A549 treated with DMSO at 1 μM for 4 hours (cell line): ENCODE measurements at places on chromosomes 4 and X. TPM values are rescaled to one million over a fixed set of nuclear protein-coding genes. Genes with fewer than 3 reads are reported as not detected.

The CCKAR gene
- total RNA-seq = not detected in 5 replicates

The LPAR4 gene
- not detected in 5 replicates for total RNA-seq

The ETDA gene
- total RNA-seq = not detected in 5 replicates

The NPNT gene
- total RNA-seq = 0.19 to 0.41 TPM (median 0.22 TPM) in 5 replicates

The PDGFRA gene
- total RNA-seq = 0.38 to 0.96 TPM (median 0.66 TPM) in 5 replicates

The FLNA gene
- total RNA-seq = 1,489 to 1,751 TPM (median 1,561 TPM) in 5 replicates

The TRPC5OS gene
- not detected in 5 replicates for total RNA-seq

The YY2 gene
- total RNA-seq = 2.0 to 3.1 TPM (median 2.4 TPM) in 5 replicates

The SGMS2 gene
- 17.9 to 28.0 TPM (median 21.9 TPM) in 5 replicates for total RNA-seq

The EFHC2 gene
- total RNA-seq = 0.18 to 0.26 TPM (median 0.23 TPM) in 5 replicates

The PPEF2 gene
- not detected in 5 replicates for total RNA-seq

The GAR1 gene
- 41.2 to 48.4 TPM (median 42.9 TPM) in 5 replicates for total RNA-seq

The EVC2 gene
- total RNA-seq = 1.5 to 2.8 TPM (median 2.6 TPM) in 5 replicates

The GIMD1 gene
- total RNA-seq = not detected in 5 replicates
